ENCODE measurements at places on chromosomes 13 and 19.

- no peak for DNase-seq
These were observed 329.7 kb downstream of the NDFIP2 start for GRCh38 chr13:79810669-79811068.

- DNase-seq, result no peak
These were observed 1.7 kb downstream of the MPV17L2 start for GRCh38 chr19:18194554-18195238.

DNA sequence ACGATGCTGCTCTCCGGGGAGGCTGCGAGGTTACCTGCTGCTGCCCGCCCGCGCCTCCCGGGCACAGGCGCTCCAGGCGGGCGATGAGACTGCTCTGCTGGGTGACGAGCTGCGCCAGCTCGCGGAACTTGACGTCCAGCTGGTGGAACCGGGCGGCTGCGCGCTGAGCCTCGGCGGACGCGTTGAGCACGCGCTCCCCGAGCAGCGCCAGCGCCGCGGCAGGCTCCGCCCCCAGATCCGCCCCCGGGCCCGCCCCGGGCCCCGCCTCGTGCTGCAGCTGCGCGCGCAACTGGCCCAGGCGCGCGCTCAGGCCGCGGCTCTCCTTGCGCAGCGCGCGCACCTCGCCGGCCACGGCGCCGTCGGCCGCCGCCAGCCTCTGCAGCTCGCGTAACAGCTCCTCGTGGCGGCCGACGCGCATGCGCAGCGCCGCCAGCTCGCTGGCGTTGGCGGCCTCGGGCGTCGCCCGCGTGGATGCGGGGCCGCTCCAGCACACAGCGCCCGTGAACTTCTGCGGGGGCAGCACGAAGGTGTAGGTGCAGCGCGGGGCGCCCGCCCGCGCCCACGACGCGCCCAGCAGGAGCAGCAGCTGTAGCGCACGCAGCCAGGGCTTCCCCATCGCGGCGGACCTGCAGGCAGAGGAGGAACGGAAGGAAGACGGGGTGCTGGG, 6.4 kb downstream of the ANGPTL6 start:
- DNase-seq, result peak; percentile 86

DNA sequence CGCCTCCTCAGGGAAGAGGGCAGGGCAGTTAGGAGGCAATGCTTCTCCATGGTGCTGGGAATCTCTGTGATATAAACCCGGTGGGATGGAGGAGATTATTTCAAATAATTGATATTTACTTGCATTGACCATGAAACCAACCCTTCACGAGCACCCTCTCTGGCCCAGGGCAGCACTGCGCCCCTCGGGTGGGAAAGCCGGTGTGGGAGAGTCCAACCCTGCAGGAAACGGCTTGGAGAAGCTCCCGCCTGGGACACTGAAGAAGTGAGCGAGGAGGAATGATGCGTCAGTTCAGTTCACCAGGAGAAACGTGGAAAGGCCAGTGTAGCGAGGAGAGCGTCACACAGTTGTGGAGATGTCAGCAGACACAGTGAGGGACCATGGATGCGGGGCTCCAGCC, 99.9 kb downstream of the COL4A2 start:
- DNase-seq, result no peak

DNA sequence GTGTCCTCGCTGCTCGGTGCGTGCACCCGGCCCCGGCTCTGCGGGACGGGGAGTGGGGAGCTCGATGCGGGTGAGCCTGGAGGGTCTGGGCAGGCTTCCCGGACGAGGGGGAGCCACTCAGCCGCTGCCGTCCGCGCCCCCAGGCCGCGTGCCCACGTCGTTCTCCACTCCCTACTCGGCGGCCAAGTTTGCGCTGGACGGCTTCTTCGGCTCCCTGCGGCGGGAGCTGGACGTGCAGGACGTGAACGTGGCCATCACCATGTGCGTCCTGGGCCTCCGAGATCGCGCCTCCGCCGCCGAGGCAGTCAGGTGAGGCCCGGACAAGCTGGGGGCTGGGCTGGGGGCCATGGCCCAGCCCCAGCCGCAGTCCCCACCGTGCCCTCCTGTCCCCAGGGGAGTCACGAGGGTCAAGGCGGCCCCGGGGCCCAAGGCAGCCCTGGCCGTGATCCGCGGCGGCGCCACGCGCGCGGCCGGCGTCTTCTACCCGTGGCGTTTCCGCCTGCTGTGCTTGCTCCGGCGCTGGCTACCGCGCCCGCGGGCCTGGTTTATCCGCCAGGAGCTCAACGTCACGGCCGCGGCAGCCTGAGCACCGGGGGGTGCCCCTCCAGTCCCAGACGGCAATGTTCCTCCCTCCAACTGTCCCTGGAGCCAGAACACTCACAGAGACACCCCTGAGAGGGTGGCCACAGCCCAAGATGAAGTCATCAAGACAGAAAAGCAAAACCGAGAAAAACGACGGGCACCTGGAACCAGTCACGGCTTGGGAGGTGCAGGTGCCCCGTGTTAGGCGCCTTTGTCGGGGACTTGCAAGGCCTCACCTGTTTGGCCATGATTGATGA, 2.5 kb upstream of the RPL36 start:
- no peak for DNase-seq

DNA sequence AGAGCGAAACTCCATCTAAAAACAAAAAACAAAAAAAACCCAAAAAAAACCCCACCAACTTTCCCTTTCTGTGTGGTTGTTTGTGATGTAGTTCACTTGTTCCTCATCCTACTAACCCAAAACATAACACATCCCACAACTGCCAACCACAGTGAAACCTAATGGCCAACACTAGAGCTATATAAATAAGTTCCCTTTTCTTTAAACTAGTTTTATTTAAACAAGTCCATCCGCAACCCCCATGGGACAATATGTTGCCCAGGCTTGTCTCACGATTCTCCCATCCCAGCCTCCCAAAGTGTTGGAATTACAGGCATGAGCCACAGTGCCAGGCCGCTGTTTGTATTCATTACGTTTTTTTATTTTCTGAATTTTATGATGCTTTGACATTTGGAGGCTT, 71.2 kb upstream of the ADGRE5 start:
- DNase-seq, result no peak

All from vagina (tissue), 2 donors.